Prostate gland (tissue), 2 donors: ENCODE measurements at places on chromosomes 16 and 17.

- DNase-seq = peak; percentile 36
Measured at GRCh38 chr17:28416703-28417311, 10.8 kb upstream of the SLC46A1 start.

DNA sequence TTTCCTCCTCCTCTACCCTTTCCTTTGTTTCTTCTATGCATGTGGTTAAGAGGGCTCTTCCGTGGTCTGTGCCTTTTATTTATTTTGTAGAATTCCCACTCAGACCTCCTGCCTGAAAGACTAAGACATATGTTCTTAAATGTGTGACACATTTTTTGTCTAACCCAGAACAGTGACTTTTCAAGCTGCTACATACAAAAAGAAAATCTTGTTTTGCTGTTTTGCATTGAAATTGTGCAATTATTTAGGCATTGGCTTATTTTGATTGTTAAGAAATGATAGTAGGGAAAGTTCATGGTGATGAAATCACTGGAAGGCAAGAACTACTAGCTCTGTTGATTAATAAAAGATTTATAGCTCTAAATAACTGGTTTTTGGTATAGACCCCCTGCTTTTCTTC lies 76.8 kb downstream of the TUBD1 start:
- no peak for DNase-seq

DNA sequence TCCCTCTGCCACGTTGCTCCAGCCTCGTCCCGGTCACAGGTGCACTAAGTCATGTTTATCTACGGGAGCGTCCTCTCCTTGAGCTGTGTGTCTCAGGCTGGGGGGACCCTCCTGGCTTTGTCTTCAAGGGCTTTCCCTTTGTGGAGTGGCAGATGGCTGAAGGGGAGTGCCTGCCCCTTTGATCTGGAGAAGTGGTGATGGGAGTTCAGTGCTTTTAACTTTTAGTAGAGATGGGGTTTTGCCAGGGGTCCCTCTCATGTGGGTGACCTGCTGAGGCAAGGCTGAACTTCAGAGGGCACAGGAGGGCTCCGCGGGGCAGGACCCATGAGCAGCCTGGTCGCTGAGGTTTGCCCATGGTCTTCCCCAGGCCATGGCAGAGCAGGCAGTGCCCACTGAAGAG lies 73.1 kb upstream of the CDC42EP4 start:
- no peak for DNase-seq

GRCh38 chr16:25018972-25019617 lies 3.9 kb upstream of the ARHGAP17 start:
- DNase-seq = no peak
